ENCODE measurements at places on chromosomes 12 and 14.

- no peak for DNase-seq
These were observed 203.1 kb upstream of the CNOT2 start for GRCh38 chr12:70040141-70040540.

DNA sequence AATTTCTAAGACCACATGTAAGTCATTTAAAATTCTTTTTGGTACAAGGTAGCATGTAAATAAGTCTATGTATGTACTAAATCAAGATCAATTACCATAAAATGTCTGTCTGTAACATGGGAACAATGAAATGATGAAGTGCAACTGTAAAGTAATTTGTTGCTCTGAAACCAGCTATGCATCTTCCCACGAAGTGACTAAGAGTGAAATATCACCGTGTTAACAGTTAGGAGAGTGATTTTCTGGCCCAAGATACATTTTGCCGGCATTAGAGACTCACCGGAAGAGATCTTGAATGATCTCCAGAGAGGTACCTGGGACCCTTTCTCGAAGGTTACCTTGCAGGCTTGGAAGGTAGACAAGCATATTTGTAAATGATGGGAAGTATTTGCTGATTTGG is 105.8 kb downstream of the SAMD4A start:
- DNase-seq, result no peak

GRCh38 chr12:100753837-100754236 is 40.7 kb upstream of the ANO4 start:
- DNase-seq, result no peak

DNA sequence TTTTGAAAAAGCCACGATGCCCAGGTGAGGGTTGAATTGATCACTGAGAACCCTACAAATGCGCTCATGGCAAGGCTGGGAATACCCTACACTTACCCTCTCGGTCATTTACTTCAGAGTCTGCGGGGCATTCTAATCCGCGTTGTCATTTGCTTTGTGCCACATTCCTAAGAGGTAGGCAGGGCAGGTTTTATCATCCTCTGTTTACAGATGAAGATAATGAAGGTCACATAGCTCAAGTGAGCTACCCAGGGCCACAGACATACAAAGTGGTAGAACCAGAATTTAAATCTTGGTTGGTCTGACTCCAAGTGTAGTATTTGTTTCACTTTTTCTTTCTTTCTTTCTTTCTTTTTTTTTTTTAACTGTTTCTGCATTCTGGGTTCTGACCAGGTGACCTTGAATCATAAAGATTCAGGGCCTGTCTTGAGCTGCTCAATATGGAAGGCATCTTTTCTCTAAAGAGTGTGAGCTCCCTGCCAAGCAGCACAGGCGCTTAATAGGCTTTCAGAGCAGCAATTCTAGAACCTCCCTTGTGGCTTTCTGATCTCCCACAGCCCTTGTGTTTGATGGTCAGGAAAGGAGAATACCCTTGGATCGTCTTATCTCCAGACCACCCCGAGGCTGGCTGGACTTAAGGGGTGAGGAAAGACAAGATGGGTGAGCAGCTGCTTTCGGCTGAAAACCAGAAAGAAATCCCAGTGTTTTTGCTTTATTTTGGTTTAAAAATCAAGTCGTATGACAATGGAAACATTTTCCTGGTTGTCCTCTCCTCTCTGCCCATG is 662 bp upstream of the BATF start:
- no peak for DNase-seq

DNA sequence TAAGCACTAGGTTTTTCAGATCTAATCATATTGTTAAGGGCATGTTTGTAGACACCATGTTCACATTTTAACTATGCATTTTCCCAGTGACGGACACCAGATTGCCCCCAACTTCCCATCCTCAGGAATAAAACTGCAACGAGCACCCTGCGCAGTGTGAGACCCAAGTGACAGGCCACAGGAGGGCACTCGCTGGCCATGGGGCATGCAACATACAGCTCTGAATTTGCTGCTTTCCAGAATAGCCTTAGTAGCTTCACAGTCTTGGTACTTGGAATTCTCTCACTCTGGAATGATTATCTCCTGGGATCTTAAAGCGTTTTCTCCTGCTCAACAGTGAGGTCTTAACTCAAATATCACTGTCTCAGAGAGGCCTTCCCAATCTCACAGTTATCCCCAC is 972 bp upstream of the DDX47 start:
- no peak for DNase-seq

GRCh38 chr14:57287745-57288144 is 19.0 kb downstream of the AP5M1 start:
- no peak for DNase-seq

DNA sequence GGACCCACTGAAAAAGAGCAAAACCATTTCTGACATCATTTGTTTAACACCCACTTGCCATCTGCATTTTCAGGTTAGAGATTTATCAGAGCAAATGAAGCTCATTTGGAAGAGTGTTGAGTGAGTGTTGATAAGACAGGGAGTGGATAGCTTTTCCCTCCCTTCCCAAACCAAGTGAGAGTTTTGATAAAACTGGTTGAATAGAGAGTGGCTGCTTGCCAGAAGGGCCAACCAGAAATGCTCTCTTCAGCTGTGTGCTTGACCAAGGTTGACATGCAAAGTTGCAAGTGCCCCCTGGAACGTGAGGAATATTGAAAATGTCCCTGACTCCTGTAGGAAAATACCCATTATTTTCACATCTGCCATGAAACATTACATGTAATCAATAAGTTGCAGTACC is 1487.0 kb upstream of the FLRT2 start:
- no peak for DNase-seq

GRCh38 chr12:10361622-10362021 is 28.2 kb downstream of the KLRK1 start:
- no peak for DNase-seq

DNA sequence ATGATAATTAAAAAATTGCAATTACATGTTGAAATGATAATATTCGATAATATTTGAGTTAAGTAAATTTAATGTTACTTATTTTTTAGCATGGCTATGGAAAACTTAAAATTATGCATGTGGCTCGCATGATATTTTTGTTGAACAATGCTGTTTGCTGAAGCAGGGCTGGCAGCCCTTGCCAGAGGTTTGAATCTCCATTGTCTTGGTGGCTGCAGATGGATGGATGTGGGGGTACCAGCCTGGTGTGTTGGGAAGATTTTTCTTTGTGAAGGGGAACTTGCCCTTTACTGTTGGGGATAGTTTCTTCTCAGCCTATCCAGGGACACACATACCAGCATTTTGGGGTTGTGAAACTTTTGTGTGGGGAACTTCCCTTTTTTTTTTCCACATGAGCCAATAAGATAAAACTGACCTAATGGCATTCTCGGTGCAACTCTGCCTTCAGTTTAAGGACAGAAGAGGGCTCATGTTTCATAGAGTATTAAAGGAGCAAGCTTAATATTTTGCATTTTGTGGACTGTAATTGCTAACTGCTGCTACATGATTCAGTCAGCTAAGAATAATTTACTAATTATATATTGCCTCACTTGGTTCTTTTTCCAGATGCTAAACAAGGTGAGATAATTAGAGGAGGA is 8.8 kb downstream of the RASSF3 start:
- DNase-seq, result no peak

DNA sequence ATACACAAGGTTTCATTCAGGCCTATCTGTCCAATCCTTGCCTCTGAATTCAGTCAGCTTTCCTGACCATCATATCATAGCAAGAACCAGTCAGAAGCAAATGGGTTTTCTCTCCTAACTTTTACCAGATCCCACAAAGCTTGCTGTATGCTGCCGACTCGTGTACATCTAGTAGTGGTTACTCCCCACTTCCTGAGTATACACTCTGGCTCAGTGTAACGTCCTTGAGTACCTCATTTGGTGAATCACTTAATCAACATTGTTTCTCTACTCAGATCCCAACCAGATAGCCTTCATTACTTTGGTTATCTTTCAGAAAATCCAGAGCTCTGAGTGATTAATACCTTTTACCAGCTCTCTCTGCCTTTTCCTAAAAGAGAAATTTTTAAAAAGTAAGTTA is 728.2 kb downstream of the GALC start:
- DNase-seq, result no peak

- peak; percentile 28 for DNase-seq
These were observed 759 bp downstream of the NFYB start for GRCh38 chr12:104137001-104137901.

DNA sequence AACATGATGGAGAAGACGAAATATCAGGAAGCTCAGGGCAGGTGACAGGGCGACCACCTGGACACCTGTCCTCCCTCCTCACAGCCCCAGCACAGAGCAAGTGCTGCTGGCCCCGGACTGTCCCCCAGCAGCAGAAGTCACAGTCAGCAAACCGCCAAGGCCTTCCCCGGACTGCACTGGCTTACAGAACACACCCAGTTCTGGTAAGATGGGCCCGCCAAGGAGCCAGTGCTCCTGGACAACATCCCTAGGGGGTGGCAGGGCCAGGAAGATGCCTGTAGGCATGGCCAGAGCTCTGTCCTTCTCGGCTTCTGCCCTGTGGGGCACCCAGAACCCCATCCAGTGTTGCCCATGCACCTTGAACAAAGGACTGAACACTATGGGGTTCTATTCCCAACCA is 77.9 kb downstream of the BCL11B start:
- no peak for DNase-seq

DNA sequence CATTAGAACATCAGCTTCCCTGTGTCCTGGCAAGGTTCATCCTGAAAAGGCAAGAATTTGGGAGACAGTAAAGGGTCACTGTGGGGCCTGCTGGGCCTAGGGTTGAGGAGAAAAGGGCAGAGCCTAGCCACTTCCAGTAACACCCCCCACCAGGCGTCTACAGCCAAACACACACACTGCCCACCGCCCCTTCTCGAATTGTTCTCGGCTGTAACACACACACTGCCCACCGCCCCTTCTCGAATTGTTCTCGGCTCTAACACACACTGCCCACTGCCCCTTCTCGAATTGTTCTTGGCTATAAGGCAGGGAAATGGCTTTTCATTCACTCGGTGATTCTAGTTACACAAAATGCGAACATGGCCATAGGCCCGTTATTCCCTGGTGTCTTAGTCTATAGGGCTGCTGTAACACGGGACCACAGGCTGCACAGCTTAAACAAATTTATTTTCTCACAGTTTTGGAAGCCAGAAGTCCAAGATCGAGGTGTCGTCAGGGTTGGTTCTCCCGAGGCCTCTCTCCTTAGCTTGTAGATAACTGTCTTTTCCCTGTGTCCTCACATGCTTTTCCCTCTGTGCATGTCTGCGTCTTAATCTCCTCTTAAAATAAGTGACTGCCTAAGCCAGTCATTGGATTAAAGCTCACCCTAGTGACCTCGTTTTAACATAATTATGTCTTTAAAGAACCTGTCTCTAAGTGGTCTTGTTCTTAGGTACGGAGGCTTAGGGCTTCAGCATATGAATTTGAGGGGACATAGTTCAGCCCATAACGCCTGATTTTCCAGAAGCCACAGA is 171.0 kb downstream of the ADGRD1 start:
- no peak for DNase-seq

GRCh38 chr12:55720894-55721444 is 776 bp downstream of the RDH5 start:
- DNase-seq, result no peak

GRCh38 chr14:68476212-68477109 is 316.4 kb downstream of the ZFP36L1 start:
- DNase-seq, result no peak

- no peak for DNase-seq
These were observed 95.5 kb upstream of the PDE3A start for GRCh38 chr12:20272801-20273200.

DNA sequence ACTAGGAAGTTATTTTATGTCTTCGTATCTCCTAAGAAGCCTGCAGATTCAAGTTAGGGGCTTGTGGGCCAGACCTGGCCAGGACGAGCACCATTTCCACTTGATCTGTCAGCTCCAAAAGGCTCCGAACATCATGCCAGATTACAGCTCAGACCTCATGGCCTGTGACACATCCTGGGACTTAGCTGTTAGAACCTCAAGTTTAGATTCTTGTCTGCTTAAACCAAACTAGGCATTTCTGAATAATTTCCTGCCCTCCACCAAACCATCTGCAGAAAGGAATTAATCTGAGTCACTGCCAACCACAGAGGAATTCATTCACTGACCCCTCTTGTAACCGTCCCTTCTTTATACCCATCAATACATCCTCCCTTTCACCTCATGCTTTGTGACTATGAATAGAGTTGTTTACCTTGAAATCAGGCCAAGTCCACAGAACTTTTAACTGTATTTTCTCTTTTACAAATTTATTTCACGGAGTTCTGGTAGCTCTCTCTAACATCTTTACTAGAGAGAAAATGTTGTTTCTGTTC is 120.3 kb downstream of the FBXL14 start:
- DNase-seq, result no peak

DNA sequence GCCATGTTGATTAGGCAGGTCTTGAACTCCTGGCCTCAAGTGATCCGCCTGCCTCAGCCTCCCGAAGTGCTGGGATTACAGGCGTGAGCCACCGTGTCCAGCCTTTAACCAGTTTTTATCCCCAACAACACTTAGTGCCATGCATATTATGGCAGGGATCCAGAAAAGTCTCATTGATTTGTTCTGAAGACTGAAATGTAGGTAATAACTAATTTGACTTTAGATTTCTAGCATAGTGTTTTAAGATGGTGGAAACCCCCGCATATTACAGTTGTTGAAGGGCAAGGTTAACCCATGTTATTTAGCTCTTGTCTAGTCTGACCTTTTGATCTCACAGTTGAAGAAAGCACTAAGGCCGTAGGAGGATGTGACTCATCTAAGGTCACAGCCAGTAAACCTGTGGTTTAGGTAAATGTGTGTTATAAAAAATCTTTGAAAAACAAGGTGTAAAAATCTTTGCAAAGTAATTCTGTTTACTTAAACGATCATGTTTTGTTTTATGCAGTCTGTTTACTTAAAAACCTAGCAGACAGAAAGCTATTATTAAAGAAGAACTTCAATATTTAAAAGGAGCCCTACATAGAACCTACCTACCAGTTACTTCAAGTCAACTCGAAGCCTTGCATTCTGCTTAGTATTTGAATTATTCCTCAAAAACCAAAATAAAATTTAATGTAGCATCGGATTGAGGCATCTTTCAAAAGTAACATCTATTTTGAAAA is 24.8 kb downstream of the BICDL1 start:
- peak; percentile 63 for DNase-seq

- DNase-seq, result no peak
These were observed 5.5 kb downstream of the AJUBA start for GRCh38 chr14:22976620-22977433.

DNA sequence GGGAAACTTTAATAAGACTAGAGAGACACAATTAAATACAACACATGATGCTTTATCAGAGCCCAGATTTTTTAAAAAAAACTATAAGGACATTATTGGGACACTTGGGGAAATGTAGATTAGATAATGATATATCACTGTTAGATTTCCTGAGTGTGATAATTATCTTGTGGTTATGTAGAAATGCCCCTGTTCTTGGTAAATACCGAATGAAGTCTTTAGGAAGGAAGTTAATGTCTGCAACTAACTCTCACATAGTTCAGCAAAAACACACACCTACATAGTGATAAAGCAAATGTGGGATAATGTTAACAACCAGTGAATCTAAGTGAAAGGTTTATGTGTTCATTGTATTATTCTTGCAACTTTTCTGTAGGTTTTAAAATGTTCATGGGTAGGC is 14.6 kb upstream of the CACNB3 start:
- no peak for DNase-seq

Measured in effector CD4-positive, alpha-beta T cell (primary cell).